Stimulated activated CD4-positive, alpha-beta T cell treated with anti-CD3 and anti-CD28 coated beads, Interleukin-15, amount 100 ng/mL, for 1 hour (primary cell): ENCODE measurements at places on chromosomes 2 and 18.
A peak's percentile ranks its signal among the peaks of the same experiment; 100 is the strongest.

GRCh38 chr2:226984750-226985582, 149.1 kb downstream of the RHBDD1 start:
- no peak for DNase-seq

DNA sequence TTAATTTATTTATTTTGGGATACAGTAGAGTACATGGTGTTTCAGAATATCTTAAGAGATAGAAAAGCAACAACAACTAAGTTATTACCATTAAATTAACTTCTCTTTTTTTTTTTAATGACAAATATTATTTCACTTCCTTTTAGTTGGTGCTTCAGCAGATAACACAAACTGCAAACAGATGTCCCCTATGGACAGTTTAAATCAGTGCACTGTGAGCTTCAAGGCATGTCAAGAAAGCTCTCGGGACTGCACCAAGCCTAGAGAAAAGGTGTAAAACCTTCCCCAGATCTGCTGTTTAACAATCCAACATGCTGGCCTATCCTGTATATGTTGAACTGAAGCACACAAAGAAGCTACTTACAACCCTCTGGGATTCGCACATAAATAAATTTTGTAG, 122.7 kb downstream of the TCF4 start:
- DNase-seq, result no peak

DNA sequence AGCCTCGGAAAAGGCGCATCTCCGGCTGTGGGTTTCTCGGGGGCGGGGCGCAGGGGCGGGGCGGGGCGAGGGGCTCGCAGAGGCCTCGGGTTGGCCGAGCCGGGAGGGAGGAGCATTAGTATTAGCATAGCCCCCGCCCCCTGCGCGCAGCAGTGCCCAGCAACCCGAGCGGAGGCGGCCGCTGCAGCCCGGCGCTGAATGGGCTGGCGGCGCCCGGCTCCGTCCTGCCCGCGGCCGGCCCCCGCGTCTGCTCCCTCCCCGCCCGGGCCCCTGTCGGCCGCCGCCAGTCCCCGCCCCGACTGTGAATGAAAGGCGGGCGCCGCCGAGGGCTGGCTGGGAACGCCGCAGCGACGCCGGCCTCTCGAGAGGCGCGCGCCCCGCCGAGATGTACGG, at the start of gene EFR3B:
Gene EFR3B (plus strand): TSS at position 149 of the 393 bp plus-strand sequence. CDS start 237 bp downstream, at position 386.
- peak; percentile 77 for DNase-seq

DNA sequence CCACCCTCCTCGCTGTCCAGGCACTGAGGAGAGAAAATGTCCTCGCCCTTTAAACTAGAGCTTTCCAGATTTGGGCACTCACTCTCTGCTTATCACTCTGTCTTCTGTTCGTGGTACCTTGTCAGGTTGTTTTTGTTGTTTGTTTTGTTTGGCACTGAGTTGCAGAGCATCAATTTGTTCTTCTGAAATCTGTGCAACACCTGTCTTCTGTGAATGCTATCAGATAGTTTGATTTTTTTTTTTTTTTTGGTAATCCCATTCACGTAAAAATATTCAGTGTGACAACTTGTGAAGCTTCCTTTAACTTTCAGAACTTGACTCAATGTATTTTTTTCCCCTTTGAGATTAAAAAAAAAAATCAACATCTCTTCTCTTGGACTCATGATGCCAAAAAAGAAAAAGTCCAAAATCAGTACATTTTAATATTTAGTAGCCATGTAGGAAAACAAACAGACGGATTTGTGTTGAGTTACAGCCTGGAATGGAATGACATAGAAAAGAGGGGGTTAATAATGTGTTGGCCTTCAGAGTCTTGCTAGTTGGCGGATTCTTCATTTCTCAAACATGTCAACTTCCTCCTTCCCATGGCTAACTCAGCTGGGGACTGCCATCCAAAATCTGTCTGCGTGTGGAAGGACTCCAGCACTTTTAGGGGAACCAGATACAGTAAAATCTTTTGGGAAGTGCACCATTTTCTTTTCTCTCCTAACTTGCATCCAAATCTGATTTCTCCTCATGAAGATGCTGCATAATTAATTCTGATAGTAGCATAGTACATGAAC, 1.6 kb downstream of the TMEM178A start:
- no peak for DNase-seq

DNA sequence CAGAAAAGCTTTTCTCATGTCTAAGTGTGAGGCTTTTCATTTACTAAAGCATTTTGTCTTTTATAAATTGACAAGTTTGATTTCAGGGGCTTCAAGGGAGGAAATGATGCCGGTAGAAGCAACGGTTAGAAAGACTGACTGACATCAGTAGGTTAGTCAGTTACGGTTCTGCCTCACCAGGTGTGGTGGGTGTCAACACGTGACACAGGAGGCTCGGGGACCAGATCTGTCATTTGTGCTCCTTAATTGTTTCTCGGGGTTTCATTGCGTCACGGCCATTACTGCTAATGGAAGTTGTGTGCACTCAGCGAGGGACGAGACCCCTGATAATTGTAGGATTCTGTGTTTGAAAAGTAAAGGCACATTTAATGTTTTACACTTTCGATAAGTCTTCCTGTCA, 18.9 kb upstream of the PTPRM start:
- no peak for DNase-seq

GRCh38 chr18:73719611-73720010, 428.0 kb downstream of the FBXO15 start:
- DNase-seq, result no peak

DNA sequence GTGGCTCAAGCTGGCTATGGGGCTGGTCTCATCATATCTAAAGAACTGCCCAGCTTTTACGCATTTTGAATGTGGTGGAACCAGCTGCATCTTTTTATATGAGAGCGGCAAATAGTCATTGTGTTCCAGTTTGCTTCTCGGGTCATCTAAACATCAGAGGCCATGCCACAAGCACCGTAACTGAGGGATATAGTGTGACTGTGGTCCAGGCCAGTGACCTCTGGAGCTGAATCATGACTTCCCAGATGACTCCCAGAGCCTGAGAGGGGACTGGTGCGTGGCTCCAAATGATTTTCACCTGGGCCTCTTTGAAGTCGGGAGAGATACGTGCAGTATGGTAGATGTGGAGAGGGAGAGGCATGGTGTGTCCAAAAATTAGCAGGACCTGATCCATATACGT, 271.0 kb downstream of the NEDD4L start:
- DNase-seq, result no peak

DNA sequence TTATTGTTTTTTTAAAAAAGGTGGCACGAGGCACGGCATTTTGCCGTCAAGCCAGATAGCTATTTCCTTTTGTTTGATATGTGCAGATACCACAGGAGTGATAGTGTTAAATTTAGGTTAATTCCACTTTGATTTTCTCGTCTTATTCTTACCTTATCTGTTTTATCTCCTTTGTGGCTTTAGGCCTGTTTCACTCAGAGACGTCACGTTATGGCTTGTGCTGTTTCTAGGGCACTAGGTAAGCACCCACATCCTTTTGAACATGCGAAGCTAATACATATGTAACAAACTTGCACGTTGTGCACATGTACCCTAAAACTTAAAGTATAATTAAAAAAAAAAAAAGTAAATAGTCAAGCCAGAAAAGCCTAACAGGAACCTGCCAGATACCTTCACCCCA, 57.8 kb downstream of the C18orf63 start:
- DNase-seq, result peak; percentile 14

- no peak for DNase-seq
These were observed 250.5 kb upstream of the ATP5MC3 start for GRCh38 chr2:175432021-175432420.
